Left ventricle myocardium superior (tissue), 1 donor: ENCODE measurements at places on chromosomes 3 and 15. TPM values are rescaled to one million over a fixed set of nuclear protein-coding genes. Genes with fewer than 3 reads are reported as not detected.

Gene ARPIN
- total RNA-seq, result 11.3 TPM

Gene DNAJC19
- total RNA-seq, result 129 TPM

Gene GADL1
- total RNA-seq, result not detected

Gene MESD
- total RNA-seq, result 14.4 TPM

Gene EBLN2
- 0.69 TPM for total RNA-seq

Gene HRG
- total RNA-seq, result not detected

Gene ACTRT3
- total RNA-seq, result 0.72 TPM
